Right renal pelvis (tissue), 4 donors: ENCODE measurements at places on chromosomes 4 and X. TPM values are rescaled to one million over a fixed set of nuclear protein-coding genes. Genes with fewer than 3 reads are reported as not detected.

ZCCHC12 gene
- polyA plus RNA-seq: 1.2 TPM

RGN gene
- polyA plus RNA-seq: 34.2 TPM

MAP3K15 gene
- polyA plus RNA-seq: 4.9 TPM

GAGE12H gene
- not detected for polyA plus RNA-seq

- DNase-seq: no peak
These were observed 30.4 kb upstream of the LAMP2 start for GRCh38 chrX:120499301-120500072.

GRCh38 chr4:7158081-7158750, 34.1 kb upstream of the SORCS2 start:
- no peak for DNase-seq

DNA sequence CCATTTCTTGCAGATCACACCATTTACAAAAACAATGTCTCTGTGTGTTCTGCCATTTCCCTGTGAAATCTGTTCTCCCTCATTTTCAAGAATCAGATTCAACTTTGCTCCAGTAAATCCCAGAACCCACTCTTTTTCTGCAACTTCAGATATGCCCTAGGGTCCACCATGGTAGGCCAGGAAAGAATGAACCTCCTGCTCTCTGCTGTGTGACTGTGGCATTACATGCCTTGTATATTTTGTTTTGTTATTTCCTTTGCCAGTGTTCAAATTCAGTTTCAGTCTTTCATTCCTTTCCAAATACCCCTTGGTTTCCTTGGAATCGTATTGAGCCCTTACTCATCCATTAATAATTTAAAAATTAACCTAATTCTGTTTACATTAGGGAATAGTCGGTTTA, 290.2 kb upstream of the VCX start:
- DNase-seq: no peak

DNA sequence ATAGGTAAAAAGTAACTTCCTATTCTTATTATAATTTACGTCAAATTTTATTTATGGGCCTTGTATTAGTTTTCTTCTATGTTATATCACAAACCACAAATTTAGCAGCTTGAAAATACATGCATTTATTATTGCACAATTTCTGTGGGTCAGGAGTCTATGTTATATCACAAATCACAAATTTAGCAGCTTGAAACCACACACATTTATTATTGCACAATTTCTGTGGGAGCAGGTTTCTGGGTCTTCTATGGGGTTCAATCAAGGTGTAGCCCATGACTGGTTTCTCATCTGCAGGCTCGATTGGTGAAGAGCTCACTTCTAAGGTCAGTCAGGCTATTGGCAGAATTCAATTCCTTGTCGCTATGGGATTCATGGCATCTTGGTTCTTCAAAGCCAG, 332.7 kb upstream of the HAND2 start:
- DNase-seq: no peak

GRCh38 chrX:127879585-127879984, 172.6 kb downstream of the ACTRT1 start:
- no peak for DNase-seq
